ENCODE measurements at places on chromosomes 12 and 14.

- peak; percentile 3 for DNase-seq
Measured at GRCh38 chr12:100404769-100405407, 48.0 kb downstream of the SLC17A8 start.

DNA sequence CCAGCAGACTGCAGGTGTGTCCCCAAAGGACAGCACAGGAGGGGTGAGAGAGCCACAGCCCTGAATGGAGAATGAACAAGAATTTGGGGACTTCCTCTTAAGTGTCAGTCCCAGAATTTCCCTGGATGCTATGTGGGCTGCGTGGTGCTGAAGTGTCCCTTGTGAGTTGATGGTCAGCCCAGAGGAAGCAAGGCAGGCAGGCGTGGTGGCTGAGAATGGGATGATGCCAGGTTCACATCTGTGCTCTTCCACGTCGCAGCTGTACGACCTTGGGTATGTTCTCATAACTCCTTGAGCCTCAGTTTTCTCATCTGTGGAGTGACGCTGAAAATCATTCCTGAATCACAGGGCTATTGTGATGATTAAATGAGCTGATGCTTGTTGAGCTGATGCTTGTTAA lies 62.1 kb upstream of the GPATCH2L start:
- DNase-seq = no peak

DNA sequence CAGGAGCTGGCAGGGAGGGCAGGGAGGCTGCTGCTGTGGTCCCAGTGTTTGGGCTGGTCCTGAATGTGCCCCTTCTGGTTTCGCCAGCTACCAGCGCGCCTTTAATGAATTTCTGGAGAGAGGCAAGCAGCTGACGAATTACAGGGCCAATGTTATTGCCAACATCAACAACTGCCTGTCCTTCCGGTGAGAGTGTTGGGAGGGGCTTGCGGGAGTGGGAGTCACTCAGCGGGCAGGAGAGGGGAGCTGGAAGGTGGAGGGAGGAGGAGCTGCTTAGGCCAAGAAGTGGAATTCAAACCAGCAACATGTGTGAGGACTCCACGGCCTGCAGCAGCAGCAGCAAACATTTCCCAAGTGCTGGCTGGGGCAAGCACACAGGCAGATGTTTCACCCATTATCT lies 7.7 kb downstream of the TNFAIP2 start:
- DNase-seq = no peak

- DNase-seq = no peak
Measured at GRCh38 chr14:59931237-59931636, 11.3 kb downstream of the LRRC9 start.

- no peak for DNase-seq
Measured at GRCh38 chr14:102655137-102655536, 62.7 kb downstream of the RCOR1 start.

GRCh38 chr12:109736552-109737108 lies 23.0 kb downstream of the FAM222A start:
- DNase-seq = no peak

GRCh38 chr12:59597385-59597781 lies 1.6 kb downstream of the SLC16A7 start:
- peak; percentile 37 for DNase-seq

DNA sequence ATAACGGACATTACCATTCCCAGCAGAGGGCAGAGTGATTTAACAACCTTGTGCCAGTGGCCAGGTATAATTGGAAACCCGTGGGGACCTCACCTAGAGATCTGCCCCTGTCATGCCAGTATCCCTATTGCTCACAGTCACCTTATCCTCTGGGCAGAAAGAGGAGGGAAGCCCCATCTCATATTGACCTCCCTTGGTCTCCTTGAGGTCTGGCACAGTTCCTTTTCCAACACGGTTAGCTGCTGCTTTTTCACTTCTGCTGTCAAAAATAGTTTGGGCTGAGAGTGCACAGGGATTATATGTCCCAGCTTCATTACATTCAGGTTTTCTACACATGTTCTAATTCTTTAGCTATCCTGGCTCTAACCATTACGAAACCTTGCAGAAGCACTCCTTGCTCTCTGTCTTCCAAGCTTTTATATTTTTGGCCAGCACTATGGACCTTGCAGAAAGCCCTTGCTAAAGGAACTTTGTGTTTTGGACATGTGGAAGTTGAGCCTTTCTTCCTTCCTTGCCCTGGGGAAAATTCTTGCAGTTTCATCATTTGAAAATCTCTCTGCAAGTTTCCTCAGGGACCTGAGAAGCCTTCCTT lies 111.7 kb upstream of the MIS18BP1 start:
- DNase-seq = no peak

- no peak for DNase-seq
Measured at GRCh38 chr12:120229487-120230325, 28.8 kb upstream of the RPLP0 start.
